ENCODE measurements at places on chromosomes 2 and 18. TPM values are rescaled to one million over a fixed set of nuclear protein-coding genes. Genes with fewer than 3 reads are reported as not detected.

FSIP2 gene
- total RNA-seq = 0.04 TPM

RAMP1 gene
- total RNA-seq = 168 TPM

- DNase-seq = no peak
These were observed 24.9 kb downstream of the BIN1 start for GRCh38 chr2:127081826-127082633.

- peak; percentile 22 for DNase-seq
These were observed 27.0 kb downstream of the TMEM200C start for GRCh38 chr18:5868218-5868854.

DNA sequence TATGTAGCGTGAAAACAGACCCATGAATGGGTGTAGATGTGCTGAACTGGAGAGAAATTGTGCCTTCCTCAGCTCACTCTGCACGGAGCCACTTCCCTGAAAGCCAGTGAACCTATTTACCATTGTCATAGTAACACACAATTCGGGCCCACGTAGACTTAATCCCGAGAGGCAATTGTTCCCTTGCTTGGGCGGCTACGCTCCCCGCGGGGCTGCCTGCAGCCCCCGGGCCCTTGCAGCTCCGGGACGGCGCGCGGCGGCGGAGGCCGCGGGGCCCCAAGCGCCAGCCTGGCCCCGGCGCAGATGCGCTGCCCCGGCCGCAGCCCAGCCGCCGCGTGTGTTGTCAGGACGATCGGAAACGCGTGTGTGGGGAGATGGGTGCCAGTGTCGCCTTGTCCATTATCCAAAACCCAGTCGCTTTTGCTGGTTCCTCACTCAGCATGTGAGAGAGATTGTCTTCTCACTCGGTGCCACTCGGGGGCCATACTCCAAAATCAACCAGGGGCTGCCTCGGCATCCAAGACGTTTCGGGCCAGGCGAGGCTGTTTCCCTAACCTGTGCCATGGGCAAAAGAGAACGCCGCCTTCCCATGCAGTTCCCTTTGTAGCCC lies 17.9 kb upstream of the LRRTM1 start:
- DNase-seq = no peak

GRCh38 chr2:239299218-239299939 lies 101.4 kb downstream of the HDAC4 start:
- DNase-seq = peak; percentile 32

DNA sequence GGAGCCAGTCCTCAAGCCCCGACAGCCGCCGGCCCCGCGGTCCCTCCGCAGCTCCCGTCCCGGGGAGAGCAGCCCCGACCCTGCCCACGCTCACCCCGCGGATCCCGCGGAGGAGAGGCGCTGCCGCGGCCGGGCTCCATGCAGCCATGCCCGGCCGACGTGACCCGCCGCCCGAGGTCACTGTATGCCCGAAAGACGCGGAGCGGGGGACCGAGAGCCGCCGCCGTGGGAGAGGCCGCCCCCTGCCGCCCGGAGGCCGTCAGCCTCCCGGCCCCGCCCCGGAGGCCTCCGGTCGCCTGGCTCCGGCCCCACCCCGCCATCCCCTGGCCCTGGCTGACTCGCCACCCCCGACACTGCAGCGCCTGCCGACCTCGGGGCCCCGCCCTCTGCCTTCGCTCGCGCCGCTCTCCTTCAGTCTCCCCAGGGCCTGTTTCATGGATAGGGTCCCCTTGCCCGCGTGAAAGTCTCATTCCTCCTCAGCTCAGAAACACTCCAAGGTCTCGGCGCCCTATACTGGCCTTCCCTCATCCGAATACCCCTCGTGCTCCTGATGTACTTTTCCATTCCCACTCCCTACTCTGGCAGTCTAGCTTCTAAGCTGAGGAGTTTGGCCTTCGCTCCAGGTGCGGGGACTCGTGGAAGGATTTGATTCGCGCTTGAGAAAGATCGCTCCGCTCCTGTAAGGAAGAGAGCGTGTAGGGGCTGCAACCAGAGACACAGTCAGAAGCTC lies at the start of gene BOLA3:
BOLA3 (minus strand) TSS at position 186 of the 730 bp plus-strand sequence; CDS start at position 148, 38 bp downstream.
- DNase-seq = peak; percentile 68

GRCh38 chr2:29349316-29350030 lies 234.3 kb downstream of the CLIP4 start:
- no peak for DNase-seq

GRCh38 chr2:118223511-118223991 lies 135.3 kb downstream of the INSIG2 start:
- DNase-seq = no peak

Measured in gastrocnemius medialis (tissue), 4 donors.